ENCODE measurements at places on chromosomes 1 and 21.

GRCh38 chr1:234724516-234725176 lies 114.7 kb upstream of the IRF2BP2 start:
- no peak for DNase-seq

GRCh38 chr1:60923389-60924087 lies 158.8 kb upstream of the NFIA start:
- DNase-seq, result no peak

DNA sequence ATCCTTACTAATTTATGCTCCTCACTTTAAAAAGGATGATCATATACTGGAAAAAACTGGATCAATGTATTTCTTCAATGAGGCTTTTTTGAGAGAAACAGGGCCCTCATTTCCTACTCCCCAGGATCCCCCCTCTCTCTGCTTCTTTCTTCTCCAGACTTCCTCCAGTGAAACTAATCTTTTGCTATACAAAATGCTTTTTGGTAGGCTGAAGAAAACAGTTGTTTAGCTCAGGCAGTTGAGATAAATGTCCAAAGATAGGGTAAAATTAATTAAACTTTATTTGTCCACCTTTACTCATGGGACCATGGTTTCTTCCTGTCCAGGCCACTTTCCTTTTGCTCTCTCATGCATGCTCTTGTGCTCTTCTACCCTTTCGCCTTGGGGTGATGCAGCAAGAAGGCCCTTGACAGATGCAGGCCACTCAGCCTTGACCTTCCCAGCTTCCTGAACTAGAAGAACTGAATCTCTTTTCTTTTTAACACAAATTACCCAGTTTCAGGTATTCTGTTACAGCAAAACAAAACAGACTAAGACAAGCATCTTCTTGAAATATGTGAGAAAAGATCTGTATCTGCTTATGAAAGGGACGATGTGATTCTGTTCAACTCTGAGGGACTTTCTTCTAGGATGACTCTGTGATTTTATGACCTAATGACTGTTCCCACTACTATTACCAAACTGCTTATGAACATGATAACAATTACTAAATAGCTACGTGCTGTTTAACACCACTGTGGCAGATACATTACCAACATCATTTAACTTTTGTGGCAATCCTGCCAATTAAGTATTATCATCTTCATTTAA lies 63.7 kb downstream of the NVL start:
- DNase-seq, result no peak

DNA sequence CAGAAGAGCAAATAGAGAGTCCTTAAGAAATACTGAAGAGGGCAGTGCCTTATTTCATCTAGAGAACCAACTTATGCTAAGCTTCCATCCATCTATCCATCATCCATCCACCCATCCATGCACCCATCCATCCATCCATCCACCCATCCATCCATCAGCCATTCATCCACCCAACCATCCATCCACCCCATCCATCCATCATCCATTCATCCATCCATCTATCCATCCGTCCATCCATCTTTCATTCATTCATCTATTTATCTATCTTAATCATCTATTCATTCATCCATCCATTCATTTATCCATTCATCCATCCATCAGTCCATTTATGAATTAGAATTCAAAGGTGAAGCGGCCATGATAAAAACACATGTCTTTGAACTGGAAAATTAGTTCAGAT lies 171.5 kb upstream of the FMN2 start:
- no peak for DNase-seq

DNA sequence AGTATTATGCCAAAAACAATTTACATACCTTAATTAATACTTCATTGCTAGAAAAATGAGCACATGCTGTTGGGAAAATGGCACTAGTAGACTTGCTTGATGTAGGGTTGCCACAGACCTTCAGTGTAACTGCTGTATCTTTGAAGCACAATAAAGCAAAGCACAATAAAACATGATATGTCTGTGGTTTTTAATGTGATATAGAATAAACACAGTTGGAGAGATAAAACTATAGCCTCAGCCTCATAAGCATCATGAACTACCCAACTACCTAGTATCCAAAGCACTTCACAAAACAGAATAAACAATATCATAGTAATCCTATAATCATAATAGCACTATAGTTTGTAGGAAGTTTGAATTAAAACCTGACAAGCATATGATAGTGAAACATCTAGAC lies 143.5 kb downstream of the SYT14 start:
- no peak for DNase-seq

DNA sequence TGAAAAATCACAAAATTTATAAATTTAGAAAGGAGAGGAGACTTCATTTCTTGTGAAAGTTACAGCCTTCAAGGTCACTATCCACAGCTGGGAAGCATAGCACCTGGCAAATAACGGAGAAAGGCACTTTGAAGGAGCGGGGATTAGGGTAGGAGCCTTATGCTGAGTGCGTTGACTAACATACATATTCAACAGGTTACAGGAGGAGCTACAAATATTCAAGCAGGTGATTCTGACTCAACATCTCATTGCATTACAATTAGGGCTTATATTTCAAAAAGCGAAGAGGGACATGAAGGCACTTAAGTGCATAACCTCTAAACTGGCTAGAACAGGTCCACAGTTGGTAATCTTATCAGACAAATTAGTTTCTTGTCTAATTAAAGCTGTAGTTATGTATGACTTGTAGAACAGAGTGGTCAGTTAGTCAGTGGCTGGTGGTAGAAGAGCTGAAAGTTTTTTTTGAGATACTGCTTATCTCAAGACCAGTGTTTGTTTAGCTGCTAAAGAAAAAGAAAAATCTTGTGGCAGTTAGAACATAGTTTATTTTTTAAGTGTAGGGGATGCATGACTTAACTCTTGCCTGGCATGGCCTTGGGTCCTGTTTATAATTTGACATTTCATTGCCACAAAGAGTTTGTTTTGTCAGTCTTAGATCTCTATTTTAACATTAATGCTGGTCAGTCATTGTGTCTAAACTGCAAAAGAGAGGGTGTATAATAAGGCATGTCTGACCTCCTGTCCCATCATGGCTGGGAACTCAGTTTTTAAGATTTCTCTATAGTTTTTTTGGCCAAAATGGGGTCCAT lies 311.5 kb downstream of the DUSP10 start:
- DNase-seq, result no peak

- no peak for DNase-seq
Measured at GRCh38 chr1:185232874-185233273, 75.9 kb downstream of the SWT1 start.

GRCh38 chr1:158104891-158105290 lies 75.8 kb upstream of the CD1D start:
- no peak for DNase-seq

- DNase-seq, result no peak
Measured at GRCh38 chr1:8517661-8518489, 200.0 kb downstream of the SLC45A1 start.
